ENCODE measurements at places on chromosomes 12 and 14.
A peak's percentile ranks its signal among the peaks of the same experiment; 100 is the strongest.

DNA sequence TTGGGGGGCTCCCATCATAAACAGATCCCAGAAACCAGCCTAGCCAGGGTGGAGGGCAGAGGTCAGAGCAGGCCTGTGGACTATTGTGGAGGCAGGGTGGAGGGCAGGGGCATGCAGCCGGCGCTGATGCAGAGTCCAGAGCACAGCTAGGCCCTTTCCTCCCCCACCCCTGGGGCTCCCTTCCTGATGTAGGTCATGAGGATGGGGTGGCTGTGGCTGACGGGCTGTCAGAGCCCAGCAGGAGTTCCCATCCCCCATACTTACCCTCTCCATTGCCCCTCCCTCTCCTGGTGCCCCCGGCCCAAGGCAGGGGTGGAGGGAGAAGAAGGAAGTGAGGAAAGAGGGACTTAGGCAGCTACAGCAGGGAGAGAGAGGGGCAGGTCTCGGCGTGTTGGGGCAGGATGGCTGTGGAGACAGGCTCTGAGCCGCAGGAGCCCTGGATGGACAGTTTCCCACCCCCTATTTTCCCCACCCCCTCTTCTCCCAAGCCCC is 5.7 kb upstream of the ZNF385A start:
- no peak for DNase-seq

- DNase-seq, result no peak
These were observed 6.4 kb downstream of the BCL11B start for GRCh38 chr14:99265571-99265970.

- DNase-seq, result no peak
These were observed 181.9 kb upstream of the ARHGAP5 start for GRCh38 chr14:31895206-31895605.

- DNase-seq, result no peak
These were observed 88.0 kb upstream of the EIF5 start for GRCh38 chr14:103246070-103246469.

DNA sequence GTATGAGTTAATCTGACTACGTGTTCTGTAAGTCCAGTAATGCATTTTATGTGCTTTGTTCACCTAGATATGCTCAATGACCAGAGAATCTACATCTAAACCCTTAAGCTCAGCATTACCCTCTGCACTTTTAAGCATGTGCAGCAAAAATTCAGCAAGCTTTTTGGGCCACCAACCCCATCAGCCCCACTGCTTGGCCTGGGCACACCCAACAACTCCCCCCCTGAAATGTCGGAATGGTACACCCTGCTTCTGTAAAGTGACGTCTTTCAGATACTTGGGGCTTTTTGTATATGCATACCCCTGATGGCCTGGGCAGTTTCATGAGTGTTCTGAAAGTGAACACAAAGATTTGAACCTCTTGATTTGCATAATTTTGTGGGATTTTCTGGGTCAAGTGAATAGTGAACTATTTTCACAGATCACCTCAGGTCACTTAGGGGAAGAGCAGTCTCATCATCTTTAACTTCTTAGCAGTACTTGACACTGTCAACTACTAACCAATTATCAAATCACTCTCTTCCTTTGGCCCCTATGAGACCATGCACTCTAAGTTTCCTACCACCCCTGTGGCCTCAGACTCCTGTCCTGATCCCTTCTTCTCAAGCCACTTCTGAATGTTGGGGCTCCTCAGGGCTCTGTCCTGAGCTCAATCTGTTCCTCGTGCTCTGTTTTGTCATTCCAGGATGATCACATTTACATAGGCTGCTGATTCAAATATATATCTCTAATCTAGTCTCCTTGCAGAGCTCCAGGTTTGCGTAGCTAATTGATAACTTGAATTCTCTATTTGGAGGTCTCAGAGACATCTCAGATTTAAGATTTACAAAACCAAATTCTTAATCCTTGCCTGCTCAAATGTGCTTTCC is 36.3 kb upstream of the PPM1A start:
- DNase-seq, result no peak

GRCh38 chr12:105882404-105882803 is 256.4 kb downstream of the NUAK1 start:
- DNase-seq, result no peak

DNA sequence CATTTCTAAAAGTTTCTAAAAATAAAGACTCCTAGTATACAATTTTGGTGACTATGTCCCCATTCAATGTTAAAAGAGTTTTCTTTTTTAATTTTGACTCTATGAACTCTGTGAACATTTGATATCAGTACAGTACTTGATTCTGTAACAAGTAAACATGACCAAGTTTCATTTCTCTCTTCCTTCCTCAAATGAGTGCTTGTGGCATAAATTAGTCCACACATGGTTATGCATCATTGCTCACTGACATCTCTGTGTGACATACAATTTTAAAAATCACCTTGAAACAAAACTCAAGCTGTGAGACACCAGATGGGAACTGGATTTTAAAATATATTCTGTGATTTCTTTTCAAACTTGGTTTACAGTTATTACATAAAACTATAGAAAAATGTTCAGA is 253.9 kb upstream of the MDGA2 start:
- no peak for DNase-seq

- DNase-seq, result no peak
These were observed 98.6 kb upstream of the FAR2 start for GRCh38 chr12:29050503-29050902.

- no peak for DNase-seq
These were observed 442.8 kb downstream of the ATP23 start for GRCh38 chr12:58384196-58384595.

GRCh38 chr14:94677213-94677612 is 65.0 kb downstream of the SERPINA3 start:
- DNase-seq, result no peak

DNA sequence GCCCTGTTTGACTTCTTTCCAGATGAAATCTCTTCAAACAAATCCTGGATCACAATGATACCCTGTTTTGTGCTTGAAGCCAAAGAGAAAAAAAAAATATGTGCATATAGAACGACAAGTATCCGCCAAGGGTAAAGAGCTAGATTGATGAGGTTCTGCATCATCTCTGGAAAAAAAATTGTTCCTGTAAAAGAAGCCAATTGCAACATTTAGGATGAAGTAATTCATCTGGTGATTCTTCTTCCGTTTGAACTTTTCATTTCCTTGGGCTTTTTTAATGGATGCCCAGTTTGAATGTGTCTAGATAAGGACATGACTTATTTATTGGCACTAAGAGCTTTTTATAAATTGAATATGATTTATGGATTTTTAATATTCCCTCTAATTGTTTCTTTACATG is 38.1 kb upstream of the NPAS3 start:
- DNase-seq, result no peak

DNA sequence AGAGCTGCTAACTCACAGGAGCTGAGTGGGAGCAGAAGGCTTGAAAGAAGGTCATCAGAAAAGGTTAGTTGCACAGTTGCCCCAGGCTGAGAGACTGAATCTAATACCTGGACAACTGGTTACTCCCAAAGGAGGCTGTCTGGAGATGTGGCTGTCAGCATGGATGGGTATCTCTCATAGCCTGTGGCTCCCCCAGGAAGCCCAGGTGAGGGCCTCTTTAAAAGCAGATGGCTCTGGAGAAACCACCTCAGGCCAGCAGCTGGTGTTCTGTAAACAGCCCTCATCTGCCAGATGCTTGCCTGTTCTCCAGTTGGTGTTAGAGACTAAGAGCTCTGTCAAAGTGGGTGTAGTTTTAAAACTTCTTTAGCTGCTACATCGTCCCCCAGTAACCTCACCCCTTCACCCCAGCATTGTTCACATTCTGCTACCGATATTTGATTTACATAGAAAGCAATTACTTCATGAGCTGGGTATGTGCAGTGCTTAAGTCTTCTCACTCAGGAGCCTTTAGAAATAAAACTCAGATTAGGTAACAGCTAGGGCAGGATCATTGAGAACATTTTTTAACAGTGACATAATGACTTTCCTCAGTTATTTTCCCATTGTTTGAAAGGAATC is 25.8 kb downstream of the DACT1 start:
- no peak for DNase-seq

DNA sequence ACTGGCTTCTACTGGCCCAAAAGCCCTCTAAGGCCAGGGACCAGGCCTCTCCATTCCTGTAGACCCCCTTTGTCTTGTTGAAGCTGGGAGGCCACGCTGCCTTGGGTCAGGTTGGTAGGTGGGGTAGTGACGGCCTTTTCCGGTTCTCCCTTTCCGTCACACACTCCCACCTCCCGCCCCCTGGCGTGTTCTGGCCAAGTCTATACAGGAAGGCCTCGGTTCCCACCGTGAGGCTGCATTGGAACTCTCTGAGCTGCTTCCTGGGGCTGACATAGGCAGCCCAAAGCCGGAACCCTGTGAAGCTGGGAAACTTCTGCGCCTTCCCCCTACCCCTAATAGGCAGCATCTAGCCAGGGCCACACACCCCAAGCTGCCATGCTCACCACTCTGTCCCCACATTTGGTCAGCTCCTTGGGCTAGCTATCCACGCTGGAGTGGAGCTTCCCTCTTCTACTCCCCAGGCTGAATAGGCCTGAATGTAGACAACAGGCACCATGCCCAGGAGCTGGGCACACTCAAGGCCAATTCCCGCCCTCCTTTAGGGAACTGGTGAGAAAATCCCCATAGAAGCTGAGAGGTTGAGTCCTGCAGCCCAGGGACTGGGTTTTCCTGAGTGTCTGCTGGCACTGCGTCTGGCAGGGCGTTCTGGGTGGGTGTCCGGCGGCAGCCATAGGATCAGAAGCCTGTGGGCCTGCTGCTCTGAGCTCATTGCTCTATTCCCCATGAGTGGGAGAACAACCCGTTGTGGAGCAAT is 35.7 kb downstream of the RIN3 start:
- DNase-seq, result no peak

GRCh38 chr14:105883066-105884005 is 357.0 kb downstream of the TMEM121 start:
- no peak for DNase-seq

DNA sequence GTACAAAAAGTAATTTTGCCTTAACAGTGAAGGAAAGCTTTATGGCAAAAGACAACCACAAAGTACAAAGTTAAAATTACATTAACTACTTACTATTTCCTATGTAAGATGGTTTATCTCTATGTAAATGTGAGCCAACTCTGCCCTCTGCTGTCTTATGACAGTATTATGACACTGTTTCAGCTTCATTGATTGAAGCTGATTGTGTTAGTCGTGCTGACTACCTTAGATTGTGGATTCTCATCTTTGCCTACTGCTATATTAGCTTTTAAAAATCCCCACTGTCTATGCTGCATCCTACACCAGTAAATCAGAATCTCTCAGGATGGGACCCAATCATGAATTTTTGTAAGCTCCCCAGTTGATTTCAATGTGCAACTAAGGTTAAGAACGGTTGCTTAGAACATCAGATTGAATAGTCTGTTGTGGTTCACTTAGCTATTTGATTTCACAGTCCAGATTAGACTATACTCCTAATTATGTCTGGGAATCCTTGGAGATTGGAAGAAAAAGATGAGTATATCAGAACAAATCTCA is 12.2 kb upstream of the SPTB start:
- DNase-seq, result peak; percentile 21

- DNase-seq, result no peak
These were observed 420.4 kb upstream of the DCN start for GRCh38 chr12:91603060-91603459.

GRCh38 chr14:99792551-99793212 is 531 bp upstream of the EML1 start:
- DNase-seq, result no peak

DNA sequence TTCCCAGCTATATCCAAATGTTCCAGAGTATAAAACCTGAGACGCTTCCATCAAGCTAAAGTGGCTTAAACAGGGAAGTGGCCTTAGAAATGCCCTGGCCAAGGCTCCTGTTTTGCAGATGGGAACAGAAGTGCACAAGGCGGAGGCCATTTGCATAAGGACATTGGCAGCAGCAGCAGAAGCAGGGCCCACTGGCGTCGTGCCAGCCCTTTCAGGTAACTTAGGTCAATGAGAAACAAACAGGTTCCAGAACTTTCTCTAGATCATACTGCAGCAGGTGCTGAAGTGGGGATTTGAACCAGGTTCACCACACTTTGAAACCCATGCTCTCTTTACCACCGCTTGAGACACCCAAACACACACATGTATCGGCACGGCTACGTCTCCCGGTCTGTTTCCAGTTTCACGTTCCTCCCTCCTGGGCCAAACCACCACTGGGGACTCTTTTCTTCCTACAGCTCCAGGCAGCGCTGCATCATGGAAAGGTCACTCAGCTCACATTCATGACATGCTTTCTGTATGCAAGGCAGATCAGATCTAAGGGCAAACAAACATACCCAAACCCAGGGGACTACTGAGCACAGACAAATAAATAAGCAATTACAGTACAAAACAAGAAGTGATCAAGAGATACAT is 46.0 kb upstream of the PLEKHG6 start:
- DNase-seq, result no peak

DNA sequence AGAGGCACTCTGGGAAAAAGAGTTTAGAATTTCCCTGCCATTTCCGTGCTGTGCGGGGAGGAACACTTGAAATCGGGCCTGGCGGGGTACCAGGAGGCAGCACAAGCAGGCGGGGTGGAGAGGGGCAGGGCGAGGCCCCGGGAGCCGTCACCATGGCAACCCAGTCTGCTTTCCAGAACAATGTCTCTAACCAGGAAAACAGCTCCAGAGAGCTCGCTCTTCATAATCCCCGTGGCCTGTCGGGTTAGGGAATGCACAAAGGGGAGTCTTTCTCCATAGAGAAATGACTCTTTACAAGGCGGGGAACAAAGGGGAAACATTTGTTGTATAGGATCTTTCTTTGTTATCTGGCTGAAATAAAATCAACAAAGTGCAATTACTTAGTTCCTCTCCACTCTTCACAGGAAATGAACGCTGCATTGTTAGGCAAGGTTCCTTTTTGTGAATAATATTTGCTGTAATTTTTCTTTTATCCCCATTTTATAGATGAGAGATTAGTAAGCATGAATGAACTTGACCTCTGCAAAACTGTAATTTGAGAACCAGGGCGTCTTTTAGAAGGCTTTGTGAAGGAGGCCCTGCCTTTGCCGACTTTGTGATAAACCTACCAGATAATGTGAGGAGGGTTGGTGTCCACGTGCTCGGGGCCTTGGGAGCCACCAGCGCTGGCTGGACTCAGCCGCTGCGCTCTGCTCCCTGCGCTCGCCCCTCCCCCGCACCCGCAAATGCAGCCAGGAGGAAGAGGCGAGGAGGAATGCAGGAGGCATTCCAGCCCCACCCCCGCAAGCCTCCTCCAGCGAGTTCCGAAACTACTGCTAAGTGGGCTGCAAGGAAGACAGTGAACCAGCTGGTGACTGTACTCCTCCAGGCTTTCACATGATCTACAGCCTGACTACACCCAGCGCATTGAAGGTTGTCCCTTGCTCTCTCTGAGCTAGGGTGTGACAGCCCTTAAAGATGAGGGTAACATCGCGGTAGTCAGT is 105.2 kb upstream of the ATF7IP start:
- DNase-seq, result no peak

Measured in D721Med (cell line).